ENCODE measurements at places on chromosomes 5 and 9.

DNA sequence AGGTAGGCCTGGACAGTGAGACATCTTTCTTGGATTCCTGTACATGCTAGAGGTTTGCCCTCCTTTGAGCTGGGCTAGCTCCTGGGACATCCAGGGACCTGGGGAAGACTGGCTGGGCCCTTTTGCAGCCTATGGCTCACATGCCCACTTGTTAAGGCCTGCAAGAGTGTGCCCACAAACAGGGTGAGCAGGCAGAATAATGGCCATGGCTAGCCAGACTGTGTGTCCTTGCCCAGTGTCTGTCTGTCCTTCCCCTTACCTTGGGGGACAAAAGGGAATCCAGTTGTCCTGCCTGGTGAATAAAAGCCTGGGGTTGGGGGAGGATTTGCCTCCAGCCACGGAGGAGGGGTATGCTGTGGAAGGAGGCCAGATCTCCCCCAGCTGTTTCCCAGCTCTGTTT, 13.0 kb upstream of the CXXC5 start:
- DNase-seq = no peak

DNA sequence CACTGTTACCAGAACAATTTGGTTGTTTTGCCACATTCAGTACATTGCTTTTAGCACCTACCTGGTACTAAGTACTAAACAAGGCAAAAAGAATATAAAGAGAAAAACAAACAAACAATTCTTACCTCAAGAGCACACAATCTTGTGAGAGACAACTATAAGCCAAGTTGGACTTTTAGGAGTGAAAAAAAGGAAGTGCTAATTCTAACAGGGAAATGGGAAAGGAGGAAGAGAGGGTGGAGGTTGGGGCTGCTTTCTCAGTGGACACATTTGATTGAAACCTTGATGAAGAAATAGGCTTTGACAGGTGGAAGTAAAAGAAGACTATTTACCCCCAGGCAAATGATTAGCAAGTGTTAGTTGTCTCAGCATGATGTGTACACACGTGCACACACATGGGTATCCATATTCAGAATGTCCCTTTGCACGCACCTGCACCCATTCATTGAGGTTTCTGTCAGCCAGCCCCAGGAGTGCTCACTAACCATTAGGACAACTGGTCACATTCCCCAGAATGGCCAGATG, 302.6 kb downstream of the ACTL7B start:
- DNase-seq = no peak

DNA sequence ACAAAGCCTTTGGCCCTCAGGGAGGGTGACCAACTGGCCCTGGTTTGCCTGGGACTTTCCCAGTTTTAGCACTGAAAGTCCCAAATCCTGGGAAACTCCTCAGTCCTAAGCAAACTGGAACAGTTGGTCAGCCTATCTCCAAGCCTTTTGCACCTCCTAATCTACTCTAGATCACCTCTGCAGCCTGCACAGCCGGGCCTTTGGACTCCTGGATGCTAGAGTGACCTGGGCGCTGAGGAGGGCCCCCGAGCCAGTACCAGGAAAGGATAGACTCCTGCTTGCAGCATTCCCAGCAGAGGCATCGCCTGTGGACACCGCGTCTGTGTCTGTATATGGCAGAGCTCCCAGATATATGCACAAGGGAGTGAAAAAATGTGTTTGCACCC, 15.1 kb downstream of the IRF1 start:
- DNase-seq = no peak

DNA sequence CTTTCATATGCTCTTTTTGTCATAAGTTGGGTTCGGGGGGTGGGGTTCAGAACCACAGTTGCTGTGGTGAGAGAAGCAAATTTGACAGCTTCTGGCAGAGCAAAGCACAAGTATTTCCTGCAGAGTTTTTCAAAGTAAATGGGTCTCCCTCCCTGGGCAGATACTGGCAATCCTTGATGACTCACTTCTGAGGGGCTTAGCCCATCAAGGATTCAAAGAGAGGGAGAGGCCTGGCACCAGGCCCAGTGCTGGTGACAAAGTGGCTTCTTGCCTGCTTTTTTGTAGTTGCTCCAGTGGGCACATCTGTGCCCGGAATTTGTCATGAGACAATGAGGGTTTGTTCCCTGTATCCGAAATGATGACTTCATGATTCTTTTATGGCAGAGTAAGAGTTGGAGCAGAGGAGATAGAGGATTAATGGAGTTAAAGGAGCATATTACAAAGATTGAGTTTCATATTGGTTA, 46.6 kb upstream of the TNC start:
- no peak for DNase-seq

- no peak for DNase-seq
Measured at GRCh38 chr9:131382850-131383729, 10.8 kb upstream of the PRRC2B start.

DNA sequence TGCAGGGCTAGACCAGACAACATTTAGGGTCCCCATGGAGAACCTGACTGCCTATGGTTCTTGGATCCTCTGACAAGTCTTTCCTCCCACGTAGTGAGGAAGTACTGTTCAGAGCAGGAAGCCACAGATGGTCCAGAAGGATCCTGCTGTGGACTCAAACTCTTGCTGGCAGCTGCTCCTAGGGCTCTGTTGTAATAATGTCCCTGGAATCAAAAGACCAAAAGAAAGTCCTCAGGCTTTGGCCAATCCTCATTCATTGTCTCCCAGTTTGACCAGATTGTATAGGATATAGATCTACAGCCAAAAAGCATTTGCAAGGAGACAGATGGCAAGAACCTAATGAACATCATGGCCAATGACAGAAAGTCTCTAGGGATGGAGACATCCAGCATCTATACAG, 53.9 kb downstream of the SEMA6A start:
- no peak for DNase-seq

- DNase-seq = no peak
Measured at GRCh38 chr5:124645396-124645795, 101.0 kb downstream of the ZNF608 start.

DNA sequence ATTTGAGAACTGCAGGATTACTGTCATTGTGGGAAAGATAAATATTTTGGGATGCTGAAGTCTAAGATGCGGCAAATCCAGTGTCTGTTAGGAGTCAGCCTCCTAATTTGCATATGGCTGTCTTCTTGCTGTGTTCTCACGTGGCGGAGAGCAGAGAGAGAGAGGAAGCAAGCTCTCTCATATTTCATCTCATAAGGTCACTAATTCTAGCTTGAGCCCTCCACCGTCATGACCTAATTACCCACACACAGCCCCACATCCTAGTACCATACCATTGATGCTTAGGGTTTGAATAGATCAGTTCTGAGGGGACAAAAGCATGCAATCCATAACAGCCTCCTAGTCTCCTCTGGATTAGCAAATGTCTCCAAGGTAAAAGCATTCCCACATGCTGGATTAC, 124.5 kb downstream of the CDH12 start:
- no peak for DNase-seq

DNA sequence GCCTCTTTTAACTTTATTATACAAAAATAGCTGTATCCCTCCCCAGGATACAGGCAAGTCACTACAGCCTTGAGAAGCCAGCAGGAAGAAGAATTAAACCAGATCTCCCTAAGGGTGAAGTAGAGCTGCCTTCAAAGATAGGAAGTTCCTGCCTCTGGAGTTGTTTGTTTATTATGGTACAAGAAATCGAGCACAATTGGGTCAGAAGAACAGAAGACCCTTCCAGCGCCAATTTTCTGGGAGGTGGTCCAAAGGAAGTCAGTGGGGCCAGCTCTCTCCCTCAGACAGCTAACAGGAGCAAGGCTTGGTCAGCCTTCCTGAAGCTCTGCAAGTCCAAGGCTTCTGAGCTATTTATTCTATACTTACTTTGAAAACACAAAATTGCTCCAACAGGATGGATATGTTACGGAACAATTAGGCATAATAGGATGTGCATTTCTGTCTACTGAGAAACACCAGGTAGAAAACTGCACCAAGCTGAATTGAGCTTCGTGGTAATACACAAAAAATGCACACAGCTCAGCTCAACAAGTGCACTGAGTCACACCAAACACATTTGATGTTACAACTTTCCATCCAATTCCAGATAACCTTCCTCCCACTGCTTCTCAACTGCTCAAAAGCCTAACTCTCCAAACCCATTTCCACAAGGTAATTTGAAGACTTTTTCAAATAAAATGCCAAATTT, 16.0 kb downstream of the SERINC5 start:
- no peak for DNase-seq

GRCh38 chr5:177440211-177440989, 6.2 kb upstream of the PRR7 start:
- no peak for DNase-seq

- DNase-seq = no peak
Measured at GRCh38 chr5:172683645-172684471, 42.8 kb downstream of the NEURL1B start.

DNA sequence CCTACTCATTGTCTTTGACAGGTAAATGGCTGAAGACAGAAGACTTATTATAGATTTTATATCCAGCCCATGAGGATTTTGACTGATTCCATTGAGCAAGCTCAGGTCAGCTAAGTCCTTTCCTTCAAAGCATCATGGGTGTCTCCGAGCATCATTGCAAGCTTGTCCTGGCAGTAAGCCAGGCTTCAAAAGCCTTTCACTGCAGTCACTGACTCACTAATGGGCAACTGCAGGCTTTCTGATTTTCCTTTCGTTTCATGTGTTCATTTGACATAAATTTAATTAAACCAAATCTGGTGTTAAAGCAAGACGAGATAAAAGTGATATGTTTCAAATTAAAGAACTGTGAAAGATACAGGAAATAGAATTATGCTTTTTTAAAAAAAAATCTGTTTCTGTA, 426.2 kb downstream of the ANXA1 start:
- no peak for DNase-seq

DNA sequence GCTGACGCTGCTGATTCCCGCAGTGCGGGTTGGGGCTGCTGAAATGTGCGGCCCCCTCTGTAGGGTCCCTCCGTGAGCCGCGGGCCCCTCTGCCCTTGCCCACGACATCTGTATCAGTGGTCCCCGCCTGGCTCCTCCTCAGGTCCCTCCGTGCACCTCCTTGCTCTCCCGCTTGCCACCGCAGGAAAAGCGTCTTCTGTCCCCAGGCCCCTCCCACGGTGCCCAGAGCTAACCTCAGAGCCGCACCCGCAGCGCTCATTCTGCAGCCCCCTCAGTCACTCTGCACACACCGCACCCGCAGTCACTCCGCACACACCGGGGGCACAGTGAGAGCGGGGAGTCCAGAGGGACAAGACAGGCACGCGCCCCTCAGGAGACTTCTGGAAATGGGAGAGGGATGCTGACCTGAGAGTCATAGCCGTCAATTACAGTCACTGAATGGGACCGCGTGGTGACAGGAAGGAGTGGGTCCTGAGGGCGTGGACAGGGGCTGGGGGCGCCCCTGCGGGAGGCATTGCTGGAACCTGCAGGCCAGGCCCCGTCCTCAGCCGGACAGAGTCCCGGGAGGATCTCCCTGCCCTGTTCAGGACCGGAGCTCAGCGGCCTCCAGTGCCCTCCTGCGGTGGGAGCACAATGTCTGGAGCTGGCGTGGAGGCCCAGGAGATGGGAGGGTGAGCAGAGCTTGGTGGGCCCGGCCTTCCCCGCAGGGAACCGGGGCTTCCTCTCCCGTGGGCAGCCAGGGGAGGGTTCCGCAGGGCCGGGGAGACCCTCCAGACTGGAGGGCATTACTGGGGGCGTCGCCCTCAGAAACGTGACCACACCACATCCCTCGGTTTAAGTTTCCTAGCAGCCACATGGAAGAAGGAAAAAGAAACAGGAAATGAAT, 66.1 kb upstream of the CTSL start:
- DNase-seq = no peak

DNA sequence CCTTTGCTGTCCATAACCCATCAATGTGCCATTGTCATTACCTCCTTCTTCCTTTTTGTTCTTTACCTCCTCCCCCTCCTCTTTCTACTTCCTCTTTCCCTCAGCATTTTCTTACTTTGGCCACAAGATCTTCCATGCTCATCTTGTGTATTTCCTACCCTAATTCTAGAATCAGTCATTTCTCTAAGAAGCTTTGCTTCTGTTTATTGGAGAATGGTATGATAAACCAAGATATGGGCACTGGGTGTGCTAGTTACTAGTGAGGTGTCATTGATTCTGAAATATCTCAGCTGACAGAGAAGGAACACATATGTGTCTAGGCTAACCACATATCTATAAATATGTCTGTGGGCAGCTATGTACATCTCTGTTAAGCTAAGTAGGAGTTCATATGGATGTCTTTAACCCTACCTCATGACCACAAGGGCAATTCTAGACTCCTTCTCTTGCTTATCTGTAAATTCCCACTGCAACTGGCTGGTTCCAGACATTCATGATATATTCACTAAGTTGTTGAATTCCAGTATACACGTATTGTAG, 2051.3 kb upstream of the CDH9 start:
- DNase-seq = no peak

GRCh38 chr5:76813982-76814562, 4.8 kb upstream of the F2RL1 start:
- no peak for DNase-seq

GRCh38 chr5:15300141-15300540, 199.8 kb upstream of the FBXL7 start:
- no peak for DNase-seq

Data from HL-60 (cell line).